Activated CD4-positive, CD25-positive, alpha-beta regulatory T cell treated with anti-CD3 and anti-CD28 coated beads, Interleukin-2, amount 50 U/mL, for 16 hours (primary cell): ENCODE measurements at places on chromosomes 2 and 18.

- no peak for DNase-seq
Observed at GRCh38 chr2:101899871-101900270, 91.9 kb upstream of the IL1R2 start.

- no peak for DNase-seq
Observed at GRCh38 chr2:86300496-86300895, 36.9 kb downstream of the REEP1 start.

- DNase-seq = no peak
Observed at GRCh38 chr2:54041135-54041534, 70.3 kb upstream of the PSME4 start.

DNA sequence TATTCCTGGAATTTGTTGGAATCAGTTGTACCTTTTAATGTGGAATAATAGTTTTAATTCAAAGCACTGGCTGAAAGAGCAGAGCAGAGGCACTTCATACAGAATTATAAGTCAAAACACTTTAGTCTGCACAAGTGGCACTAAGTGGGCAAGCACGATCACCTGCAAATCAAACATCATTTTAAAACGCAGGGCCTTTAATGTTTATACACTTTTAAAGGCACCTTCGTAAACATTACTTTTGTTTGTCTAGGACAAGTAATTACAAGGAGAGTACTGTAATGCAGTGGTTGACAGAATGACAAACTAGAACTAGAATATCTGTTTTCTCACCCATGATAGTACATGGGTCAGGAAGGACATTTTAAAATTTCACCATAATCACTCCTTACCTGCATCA, 36.4 kb downstream of the LANCL1 start:
- DNase-seq = no peak

DNA sequence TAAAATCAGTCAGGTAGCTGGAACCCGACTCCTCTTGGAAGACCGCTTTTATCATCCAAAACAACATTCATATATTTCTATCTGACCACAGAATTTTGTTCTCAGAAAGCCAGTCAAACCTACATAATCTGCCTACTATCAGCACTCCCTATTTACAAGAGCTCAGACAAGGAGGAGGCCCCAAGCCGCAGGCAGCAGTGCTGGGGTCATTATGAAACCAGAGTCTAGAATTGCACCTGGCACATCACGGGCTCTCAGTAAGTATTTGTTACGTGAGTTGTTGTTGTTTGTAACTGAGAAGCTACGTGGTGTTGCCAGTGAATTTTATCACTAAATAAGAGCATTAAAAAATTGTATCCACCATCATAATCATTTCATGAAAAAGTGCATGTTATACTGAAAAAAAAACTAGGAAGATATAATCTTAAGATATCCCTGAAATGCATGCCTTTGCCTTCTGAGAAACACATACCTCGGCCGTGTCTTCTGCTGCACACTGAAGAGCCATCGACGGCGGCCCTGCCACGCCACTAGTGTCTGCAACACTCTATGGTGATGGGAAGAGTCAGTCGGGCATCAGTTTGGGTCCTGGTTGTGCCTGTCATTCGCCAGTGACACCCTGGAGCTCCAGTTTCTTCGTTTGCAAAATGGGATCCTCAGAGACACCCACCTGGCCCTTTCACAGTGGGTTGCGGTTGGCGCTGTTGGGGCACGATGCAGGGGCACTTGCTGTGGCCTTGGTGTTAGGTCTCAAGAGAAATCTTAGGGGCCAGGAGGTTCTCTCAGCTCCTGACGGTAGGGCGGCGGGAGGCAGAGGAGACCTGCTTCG, 505.9 kb downstream of the EIPR1 start:
- DNase-seq = no peak

DNA sequence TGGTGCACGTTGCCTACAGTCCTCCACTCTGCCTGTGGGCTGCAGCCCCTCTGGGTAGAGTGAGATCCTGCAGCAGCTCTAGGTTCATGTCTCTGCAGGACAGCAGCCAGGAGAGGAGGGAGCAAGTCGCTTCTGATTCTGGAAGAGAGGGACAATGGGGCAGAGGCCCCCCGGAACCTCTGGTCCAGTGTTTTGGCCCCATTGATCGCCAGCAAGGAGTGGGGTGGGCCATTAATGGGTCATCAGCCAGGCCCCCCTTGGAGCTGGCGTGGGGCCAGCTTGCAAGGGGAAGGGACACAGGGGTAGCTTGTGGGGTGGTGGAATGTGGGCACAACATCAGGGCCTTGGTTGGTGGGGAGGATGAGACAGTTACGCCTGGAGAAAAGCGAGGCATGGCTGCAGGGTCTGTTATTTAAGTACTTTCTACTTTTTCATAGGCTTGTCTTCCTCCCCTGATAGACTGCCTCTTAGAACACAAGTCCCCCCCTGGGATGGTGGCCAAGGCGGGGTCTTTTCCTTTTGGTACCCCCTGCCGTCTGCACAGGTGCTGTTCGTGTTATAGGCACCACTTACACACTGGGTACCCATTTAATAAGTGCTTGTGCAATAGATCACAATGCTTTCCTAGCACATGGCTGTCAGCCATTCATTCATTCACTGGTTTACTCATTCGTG, 44.6 kb downstream of the INHBB start:
- no peak for DNase-seq

DNA sequence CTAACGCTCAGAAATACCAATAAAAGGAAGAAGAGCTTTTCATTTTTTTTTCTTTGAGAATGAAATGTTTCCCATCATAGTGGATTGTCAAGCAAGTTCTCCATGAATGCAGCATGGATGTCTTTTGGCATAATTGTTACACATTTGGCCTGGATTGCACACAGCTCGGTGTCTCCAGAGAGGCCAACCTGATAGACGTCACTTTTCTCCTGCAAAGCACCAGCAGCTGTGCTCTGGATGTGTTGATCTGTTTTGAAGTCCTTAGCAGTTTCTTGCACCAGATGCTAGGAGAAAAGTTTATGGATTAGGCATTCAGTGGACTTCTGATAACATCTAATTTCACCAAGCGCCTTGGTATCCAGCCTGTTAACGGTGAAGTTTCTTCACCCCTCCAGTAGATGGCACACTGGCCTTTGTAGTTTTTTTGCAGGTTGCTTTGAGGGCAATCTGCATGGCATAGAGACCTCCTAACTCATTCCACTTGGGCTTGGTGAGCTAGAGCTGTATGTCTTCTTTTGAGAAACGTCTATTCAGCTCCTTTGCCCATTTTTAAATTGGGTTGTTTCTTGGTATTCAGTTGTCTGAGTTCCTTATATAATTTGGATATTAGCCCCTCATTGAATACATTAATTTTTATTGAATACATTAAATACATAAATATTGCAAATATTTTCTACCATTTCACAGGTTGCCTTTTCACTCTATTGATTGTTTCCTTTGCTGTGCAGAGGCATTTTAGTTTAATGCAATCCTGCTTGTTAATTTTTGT, 59.7 kb downstream of the PTH2R start:
- no peak for DNase-seq

GRCh38 chr2:27661371-27661770, 2.0 kb downstream of the SUPT7L start:
- DNase-seq = no peak

GRCh38 chr2:42839809-42840501, 47.6 kb upstream of the HAAO start:
- DNase-seq = no peak

- DNase-seq = no peak
Observed at GRCh38 chr2:17759805-17760204, 5.9 kb downstream of the GEN1 start.

- DNase-seq = no peak
Observed at GRCh38 chr2:239712755-239713154, 311.9 kb upstream of the HDAC4 start.

DNA sequence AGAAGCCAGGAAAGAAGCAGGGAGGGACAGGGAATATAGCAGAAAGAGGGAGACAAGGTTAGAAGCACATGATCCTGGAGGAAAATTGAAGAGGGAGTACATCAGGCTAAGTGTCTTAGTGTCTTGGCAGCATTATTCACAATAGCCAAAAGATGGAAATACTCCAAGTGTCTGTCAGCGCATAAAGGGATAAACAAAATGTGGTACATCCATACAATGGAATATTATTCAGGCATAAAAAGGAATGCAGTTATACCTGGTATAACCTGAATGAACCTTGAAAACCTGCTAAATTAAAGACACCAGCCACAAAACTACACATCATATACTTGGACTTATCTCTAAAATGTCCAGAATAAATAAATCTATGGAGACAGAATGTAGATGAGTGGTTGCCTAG, 219.1 kb upstream of the PID1 start:
- no peak for DNase-seq

- no peak for DNase-seq
Observed at GRCh38 chr2:14999114-14999661, 366.7 kb downstream of the LRATD1 start.

- DNase-seq = no peak
Observed at GRCh38 chr2:74290466-74291217, 52.6 kb downstream of the SLC4A5 start.

GRCh38 chr2:892892-893291, 57.8 kb upstream of the SNTG2 start:
- no peak for DNase-seq

GRCh38 chr2:36287363-36288275, 68.0 kb upstream of the CRIM1 start:
- DNase-seq = no peak

GRCh38 chr18:62827397-62827796, 112.1 kb downstream of the PHLPP1 start:
- no peak for DNase-seq

GRCh38 chr2:96903318-96903717, 33.4 kb upstream of the SEMA4C start:
- DNase-seq = no peak

- no peak for DNase-seq
Observed at GRCh38 chr2:36762764-36763490, 66.4 kb downstream of the VIT start.

DNA sequence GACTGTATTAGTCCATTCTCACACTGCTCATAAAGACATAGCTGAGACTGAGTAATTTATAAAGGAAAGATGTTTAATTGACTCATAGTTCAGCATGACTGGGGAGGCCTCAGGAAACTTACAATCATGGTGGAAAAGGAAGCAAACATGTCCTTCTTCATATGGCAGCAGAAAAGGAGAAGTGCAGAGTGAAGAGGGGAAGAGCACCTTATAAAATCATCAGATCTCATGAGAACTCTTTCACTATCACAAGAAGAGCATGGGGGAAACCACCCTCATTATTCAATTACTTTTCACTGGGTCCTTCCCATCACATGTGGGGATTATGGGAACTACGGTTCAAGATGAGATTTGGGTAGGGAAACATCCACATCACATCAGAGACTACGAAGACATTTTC, 43.0 kb upstream of the CAVIN2 start:
- no peak for DNase-seq

- no peak for DNase-seq
Observed at GRCh38 chr2:117621326-117621725, 193.2 kb upstream of the DDX18 start.

- DNase-seq = no peak
Observed at GRCh38 chr2:70258532-70258875, 567 bp downstream of the PCYOX1 start.

GRCh38 chr2:119241205-119241532, 17.5 kb downstream of the STEAP3 start:
- DNase-seq = no peak

DNA sequence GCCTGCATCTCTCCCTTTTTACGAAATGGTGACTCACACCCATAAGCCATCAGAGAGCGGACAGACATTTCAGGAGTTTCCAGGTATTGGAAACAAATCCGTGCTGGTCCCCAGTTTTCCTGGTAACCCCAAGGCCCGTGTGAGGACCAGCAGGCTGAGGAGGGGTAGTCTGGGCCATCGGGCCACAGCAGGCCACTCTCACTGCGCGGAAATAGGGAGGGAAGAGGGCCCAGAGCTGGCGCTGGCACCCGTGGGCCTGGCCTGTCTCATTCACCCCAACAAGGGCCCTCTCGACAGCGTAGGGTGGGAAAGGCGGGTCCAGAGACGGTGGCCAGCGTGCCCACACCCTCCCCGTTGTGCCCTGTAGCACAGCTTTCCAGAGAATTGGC, 13.7 kb upstream of the FAHD2A start:
- no peak for DNase-seq
